GM13977 (cell line): ENCODE measurements at places on chromosomes 12 and 14.

GRCh38 chr14:90498198-90498597 is 101.4 kb downstream of the CALM1 start:
- DNase-seq, result no peak

DNA sequence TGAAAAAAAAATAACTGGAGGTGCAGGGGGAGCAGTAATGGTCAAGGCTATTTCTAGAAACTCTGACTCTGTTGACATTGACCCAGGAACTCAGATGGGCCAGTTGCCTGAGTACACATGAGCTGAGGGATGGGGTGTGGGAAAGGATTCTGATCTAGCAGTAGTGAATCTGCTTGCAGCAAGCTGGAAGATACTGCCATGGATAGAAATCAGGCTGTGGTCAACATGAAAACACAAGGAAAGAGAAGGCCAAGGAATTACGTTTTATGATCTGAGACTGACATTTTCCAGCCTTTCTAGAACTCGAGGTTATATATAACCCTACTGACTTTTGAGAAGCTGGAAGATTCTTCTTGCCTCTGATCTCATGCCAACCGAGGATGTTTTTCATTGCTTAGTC is 90.0 kb downstream of the ANO6 start:
- no peak for DNase-seq

- no peak for DNase-seq
Measured at GRCh38 chr12:71107936-71108335, 49.9 kb downstream of the TSPAN8 start.

DNA sequence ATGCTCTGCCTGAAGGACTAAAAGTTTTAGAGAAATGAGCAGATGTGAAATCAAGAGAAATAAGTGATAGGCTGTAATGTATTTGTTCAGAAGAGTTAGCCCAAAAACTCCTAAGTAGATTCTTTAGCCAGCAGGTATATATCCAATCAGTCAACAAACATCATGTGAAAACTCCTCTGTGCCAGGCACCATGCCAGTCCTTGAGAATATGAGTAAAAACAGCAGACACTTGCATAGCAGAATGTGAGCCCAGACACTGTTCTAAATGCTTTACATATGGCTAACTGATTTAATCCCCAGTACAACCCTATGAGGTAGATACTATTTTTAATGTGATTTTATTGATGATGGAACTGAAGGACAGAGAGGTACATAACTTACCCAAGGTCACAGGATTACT is 329.8 kb downstream of the PAWR start:
- DNase-seq, result no peak

DNA sequence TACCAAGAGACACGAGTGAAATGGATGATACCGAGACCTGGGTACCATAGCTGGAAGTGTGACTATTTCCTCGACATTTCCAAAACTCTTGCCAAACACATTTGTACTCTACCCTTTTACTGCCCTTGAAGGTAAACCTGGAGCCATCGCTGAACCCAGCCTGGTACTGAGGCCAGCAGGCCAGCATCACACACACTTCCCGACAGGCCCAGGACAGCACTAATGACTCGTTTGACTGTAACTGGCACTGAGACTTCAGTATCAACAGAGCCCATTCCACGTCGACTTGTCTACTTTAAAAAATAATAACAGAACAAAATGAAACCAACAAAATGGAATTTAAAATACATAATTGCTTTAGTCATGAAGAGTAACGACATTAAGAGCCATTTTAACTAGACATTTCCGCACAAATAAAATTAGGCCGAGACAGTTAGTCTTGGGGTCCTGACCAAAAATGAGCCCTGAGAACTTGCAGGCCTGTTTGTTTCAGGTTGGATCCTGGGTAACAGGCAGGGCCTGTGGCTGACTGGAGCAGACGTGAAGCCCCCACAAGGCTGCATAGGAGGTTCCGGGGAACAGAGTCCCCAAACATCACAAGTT is 94.3 kb downstream of the RIMBP2 start:
- no peak for DNase-seq

DNA sequence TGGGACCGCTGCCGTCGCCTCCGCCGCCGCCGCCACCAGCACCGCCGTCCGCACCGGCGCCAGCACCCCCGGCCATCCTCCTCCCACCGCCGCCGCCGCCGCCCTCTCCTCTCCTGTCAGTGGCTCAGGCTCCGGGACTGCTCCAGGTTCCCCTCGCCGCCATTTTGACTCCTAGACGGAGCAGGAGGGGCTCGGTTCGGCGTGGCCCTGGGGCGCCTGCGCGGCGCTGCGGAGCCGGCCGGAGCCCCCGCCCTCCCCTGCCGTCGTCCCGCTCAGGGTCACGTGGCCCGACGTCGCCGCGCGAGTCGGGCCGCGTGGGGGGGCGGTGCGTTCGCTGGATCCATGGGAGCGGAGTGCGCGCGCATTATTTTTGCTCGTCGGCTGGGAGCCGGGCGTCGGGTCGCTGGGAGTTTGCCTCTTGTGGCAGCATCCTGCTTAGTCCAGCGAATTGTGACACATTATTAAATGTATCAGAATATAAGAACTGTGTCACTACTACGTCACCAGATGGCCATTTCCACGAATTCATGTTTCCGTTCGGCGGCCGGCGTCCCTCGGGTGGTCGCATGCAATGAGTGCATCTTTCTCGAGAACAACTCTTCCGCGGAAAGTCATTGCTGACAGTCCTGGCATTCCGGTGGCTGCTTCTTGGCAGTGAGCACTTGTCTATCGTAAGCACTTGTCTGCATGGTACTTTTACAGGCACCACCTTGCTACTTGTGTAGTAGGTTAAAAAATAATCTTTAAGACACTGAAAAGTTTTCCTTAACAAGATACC is at the start of gene BTBD7:
Gene BTBD7, minus strand, starts transcription at position 184 of the 778 bp plus-strand sequence. CDS start 36,985 bp downstream, outside the sequence.
- peak; percentile 98 for DNase-seq

- DNase-seq, result no peak
Measured at GRCh38 chr14:65035049-65035448, 48.4 kb downstream of the FNTB start.

- no peak for DNase-seq
Measured at GRCh38 chr12:47816403-47817271, 3.1 kb downstream of the HDAC7 start.

- no peak for DNase-seq
Measured at GRCh38 chr12:9650151-9650576, 19.3 kb upstream of the CLEC2D start.
